ENCODE measurements at places on chromosomes 16 and 17.

DNA sequence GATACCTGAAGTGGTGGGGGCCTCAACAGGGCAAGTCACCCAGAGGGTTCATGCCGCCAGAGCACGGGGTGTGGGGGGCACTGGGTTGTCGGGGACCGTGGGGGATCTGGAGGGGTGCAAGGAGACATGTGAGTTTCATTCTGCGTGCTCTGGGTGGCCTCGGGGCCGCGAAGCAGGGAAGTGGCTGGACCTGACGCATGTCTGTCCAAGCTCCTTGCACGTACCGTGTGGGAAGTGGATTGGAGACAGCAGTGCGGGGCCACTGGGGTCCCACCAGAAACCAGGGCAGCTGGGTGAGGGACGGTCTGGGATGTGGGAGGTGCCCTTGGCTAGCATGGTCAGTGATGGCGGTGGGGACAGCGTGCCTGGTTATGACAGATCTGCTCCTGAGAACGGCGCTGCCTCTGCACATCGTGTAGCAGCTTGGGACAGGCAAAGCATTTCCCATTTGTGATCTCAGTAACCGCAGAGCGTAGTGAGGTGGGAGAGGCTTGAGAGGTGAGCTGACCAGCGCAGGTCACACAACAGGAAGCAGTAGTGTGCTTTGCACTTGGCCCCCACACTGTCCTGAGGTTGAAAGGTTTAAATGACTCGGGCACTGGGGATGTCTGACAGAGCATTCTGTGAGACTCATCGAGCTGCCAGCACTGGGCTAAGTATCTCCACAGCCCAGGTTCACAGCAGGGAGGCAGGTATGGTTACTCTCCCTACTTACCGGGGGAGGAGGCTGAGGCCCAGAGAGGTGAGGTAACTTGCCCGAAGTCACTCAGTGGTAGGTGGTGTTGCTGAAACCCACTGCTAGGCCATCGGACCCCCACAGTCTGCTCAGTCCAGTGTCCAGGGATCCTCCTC, 114.4 kb downstream of the SOCS1 start:
- DNase-seq, result no peak

DNA sequence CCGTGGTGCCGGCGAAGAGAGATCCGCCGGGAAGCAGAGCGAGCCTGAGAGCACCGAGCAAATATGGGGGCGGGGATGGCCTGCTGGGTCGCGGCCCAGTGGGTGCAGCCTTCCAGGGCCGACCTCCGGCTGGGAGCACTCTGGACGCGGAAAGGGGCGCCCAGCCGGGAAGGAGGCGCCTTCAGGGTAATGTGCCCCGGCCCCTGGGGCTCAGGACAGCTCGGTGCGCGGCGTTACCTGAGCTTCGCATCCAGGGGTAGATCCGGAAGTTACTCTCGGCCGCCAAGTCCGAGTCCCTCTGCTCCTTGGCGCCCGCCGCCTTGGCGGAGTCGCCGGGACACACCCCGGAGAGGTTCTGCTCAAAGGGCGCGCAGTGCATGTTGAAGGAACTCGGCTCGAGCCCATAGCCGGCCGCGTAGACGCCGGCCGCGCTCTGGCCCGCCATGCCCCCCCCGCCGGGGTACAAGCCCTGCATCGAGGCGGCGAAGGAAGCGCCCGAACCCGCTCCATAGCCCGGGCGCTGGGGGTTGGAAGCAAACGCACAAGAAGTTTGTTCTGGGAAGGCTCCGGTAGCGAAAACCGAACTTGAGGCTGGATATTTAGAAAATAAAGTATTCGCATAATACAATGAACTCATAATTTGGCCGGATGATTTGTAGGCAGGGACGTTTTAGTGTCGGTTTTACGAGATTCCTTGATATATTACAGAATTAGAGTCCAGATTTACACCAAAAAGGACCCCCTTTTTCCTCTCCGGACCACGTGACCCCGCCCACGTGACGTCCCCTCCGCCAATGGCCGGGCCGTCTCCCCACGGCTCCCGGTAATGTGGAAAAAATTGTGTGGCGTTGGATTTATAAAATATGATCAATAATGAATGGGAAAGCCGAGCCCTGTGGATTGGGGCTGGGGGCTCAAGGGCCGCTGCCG, at the start of gene HOXB7:
Gene HOXB7, minus strand, starts transcription at position 736 of the 930 bp plus-strand sequence. Its CDS starts 99 bp downstream, at position 637.
- peak; percentile 45 for DNase-seq

- no peak for DNase-seq
Observed at GRCh38 chr17:11330826-11331225, 89.8 kb downstream of the SHISA6 start.

DNA sequence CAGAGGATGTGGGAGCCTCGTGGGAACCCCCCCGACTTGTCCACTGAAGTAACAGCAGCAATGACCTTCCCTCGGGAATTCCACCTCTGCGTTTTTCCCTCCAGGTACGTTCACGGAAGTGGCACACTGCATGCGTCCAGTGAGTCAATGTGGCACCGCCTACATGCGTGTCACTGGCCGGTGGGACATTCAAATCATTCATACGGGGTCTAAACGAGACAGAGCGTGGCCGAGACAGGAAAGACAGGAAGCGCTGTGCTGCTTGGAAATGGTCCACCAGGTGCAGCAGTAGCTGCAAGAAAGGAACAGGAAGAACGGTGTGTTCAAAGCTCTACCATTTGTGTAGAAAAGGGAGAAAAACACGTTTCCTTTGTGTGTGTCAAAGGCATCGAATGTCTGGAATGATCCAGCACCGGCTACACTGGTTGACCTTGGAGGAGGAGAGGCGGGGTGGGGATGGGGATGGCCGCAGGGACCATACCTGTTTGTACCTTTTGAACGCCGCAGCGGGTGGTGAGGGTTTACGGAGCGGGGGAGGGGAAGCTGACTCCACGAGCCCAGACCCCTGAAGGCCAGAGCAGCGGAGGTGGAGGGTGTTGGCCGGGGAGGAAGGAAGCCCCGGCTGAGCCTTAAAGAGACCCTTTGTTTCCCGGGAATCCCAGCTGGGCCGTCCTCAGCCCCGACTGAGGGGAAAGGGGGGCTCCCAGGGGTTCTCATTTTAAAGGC, 1.7 kb upstream of the PGAP6 start:
- DNase-seq, result peak; percentile 44

DNA sequence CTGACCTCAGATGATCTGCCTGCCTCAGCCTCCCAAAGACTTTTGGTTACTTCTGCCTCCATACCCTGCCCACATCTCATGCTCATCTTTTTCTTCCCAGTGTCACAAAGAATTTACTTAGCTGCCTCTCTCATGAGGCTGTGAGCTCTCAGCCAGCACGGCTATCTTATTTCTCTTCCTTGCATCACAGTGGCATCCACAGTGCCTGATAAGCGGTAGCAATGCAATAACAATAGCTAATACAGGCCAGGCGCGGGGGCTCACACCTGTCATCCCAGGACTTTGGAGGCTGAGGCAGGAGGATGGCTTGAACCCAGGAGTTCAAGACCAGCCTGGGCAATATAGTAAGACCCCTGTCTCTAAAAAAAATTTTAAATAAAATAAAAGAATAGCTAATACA, 15.5 kb upstream of the MARVELD3 start:
- no peak for DNase-seq

- no peak for DNase-seq
Observed at GRCh38 chr16:19116711-19117449, 3.1 kb downstream of the ITPRIPL2 start.

DNA sequence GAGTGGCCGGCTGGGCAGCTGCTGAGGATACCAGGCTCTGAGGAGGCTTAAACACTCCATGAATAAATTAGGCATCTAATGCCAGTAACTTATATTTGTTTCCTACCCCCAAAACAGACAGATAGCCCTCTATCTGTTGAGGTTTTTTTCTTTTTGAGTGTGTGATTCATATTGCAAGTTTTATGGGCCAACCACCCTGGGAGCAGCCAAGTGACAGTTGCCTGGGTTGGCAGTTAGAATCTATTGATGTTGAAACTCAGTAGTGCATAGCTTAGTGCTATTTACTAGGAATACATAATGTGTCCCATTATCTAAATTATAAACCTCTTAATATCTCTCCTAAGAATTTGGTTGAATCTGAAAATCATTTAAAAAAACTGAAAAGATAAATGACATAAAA, 397.4 kb downstream of the CA10 start:
- DNase-seq, result no peak

- no peak for DNase-seq
Observed at GRCh38 chr17:42059815-42060214, 9.4 kb upstream of the C17orf113 start.

DNA sequence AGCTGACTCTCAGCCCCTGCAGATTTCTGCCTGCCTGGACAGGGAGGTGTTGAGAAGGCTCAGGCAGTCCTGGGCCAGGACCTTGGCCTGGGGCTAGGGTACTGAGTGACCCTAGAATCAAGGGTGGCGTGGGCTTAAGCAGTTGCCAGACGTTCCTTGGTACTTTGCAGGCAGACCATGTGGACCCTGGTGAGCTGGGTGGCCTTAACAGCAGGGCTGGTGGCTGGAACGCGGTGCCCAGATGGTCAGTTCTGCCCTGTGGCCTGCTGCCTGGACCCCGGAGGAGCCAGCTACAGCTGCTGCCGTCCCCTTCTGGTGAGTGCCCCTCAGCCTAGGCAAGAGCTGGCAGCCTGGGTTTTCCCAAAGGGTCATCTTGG, 3.9 kb downstream of the GRN start:
- no peak for DNase-seq

DNA sequence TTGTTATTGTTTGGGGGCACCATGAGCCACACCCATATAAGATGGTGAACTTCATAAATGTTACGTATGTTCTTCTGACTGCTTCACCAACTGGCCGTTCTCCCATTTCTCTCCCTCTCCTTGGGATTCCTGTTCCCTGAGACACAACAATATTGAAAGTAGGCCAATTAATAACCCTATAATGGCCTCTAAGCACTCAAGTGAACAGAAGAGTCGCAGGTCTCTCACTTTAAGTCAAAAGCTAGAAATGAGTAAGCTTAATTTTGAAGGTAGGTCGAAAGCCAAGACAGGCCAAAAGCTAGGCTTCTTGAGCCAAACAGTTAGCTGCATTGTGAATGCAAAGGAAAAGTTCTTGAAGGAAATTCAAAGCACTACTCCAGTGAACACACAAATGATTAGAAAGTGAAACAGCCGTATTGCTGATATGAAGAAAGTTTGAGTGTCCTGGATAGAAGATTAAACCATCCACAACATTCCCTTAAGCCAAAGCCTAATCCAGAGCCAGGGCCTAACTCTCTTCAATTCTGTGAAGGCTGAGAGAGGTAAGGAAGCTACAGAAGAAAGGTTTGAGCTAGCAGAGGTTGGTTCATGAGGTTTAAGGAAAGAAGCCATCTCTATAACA, 25.8 kb downstream of the HLF start:
- no peak for DNase-seq

- peak; percentile 2 for DNase-seq
Observed at GRCh38 chr17:77698903-77699623, 259.4 kb upstream of the TNRC6C start.

GRCh38 chr16:21166561-21166961, 8.1 kb downstream of the LDAF1 start:
- no peak for DNase-seq

- no peak for DNase-seq
Observed at GRCh38 chr17:50199211-50199802, 2.1 kb downstream of the COL1A1 start.

- no peak for DNase-seq
Observed at GRCh38 chr16:66801320-66802105, at the start of gene TERB1. Gene TERB1 (minus strand): TSS chr16:66801584. CDS start chr16:66796798, 4,786 bp downstream.

- no peak for DNase-seq
Observed at GRCh38 chr16:4420505-4421105, 4.2 kb upstream of the CORO7 start.

DNA sequence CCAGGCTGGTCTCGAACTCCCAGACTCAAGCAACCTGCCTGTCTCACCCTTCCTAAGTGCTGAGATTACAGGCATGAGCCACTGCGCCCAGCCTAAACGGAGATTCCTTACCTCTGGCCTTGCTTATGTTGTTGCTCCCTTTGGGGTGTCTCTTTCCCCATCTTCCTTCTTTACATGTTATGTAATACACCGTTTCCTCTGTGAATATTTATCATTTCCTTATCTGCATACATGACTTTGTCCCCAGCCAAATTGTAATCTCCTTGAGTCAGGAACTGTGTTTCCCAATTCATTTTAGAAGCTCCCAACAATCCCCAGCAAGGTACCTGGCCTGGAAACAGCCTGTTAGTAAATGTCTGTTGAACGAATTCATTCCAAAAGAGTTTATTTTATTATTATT, 15.7 kb downstream of the COPZ2 start:
- DNase-seq, result no peak

DNA sequence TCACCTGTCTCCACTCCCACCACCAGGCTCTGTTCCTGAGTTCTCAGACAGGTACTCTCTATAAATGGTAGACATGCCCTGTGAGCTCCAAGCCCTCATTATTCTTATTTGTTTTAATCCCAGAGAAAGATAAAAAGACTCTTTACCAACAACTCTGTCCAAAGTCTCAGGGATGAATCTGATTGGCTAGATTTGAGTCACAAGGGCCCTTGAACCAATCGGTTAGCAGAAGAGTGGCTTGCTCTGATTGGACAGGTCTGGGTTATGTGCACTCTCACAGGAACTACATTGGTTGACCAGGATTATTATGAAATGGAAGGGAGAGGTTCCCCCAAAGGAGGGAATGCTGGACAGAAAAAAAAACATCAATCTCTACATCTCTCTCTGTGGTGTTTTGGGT, 7.5 kb downstream of the COTL1 start:
- DNase-seq, result no peak

GRCh38 chr16:31872201-31872600, 1.4 kb upstream of the ZNF267 start:
- DNase-seq, result no peak

GRCh38 chr17:49851387-49852291, 3.8 kb upstream of the TAC4 start:
- DNase-seq, result peak; percentile 64

DNA sequence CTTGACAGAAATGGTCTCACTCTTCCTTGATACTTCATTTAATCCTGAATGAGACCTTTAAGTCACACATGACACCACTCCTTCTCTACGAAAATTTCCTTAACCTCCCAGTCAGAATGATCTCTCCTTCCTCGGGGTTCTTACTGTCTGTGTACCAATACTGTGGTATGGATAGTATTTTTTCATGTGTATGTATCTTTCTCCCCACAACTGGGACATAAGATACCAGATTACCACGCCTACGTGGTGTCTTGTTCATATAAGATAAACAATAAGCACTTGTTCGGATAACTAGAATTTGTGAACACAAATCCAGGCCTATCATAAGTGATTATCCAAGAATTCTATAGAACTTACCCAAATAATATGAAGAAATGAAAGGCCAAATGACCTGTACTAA, 11.3 kb downstream of the NUP88 start:
- DNase-seq, result no peak

- no peak for DNase-seq
Observed at GRCh38 chr17:81249223-81250040, 10.3 kb downstream of the NDUFAF8 start.

GRCh38 chr17:44502598-44503146, 534 bp downstream of the GPATCH8 start:
- no peak for DNase-seq
